Suppressor macrophage treated with lipopolysaccharide for 4 hours (primary cell): ENCODE measurements at places on chromosomes 4 and X.
A peak's percentile ranks its signal among the peaks of the same experiment; 100 is the strongest.

DNA sequence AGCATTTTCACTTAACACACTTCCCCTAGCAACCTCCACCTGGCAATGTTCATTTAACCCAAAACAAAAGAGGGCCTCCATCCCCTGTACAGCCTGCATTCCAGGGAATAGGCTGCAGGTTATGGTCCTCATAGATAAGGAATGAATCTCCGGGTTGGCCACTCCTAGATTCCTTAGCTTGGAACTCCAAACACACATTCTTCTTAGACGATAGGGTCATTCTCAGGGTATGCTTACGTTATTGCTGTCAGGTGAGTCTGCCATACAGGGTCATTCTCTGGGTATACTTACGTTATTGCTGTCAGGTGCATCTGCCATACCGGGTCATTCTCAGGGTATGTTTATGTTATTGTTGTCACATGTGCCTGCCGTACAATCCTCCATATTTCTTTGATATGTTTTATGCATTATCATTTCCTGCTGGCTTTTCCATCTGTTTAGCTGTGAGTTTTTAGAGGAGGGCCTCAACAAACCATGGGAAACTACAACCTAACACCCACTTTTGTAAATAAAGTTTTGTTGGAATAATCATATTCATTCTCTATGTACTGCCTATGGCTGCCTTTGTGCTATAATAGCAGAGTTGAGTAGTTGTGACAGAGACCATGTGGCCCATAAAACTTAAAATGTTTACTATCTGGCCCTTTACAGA, 8.2 kb upstream of the AFF1 start:
- no peak for DNase-seq

DNA sequence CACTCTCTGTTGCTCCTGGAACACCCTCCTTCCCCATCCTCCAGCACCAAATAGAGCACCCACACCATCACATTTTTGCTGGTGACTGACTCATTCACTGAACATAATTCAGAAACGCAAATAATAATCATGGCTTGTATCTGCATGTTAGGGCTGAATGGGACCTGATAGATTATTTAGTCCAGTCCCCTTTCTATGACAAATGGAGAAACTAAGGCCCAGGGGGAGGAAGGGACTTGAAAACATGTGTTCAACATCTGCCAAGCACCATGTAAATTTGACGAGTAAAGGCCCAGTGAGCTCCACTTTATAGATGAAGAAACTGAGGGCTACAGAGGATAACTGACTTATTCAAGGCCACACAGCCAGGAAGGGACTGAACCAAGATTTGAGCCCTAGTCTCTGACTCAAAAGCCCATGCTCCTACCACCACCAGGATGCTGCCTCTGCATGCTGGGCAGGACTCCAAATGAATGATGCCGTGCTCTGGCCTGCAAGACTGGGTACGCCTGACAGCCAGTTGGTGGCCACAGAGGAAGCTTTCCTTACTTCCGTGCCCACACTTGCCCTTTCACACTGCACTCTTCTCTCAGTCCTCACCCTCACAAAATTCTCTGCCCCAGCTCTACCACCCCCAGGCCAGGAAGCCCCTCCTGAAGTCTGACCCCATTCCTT, 133.3 kb upstream of the PJA1 start:
- DNase-seq: no peak

GRCh38 chrX:22155126-22155525, 117.6 kb upstream of the CBLL2 start:
- DNase-seq: no peak

GRCh38 chr4:31169846-31170245, 449.7 kb downstream of the PCDH7 start:
- no peak for DNase-seq

DNA sequence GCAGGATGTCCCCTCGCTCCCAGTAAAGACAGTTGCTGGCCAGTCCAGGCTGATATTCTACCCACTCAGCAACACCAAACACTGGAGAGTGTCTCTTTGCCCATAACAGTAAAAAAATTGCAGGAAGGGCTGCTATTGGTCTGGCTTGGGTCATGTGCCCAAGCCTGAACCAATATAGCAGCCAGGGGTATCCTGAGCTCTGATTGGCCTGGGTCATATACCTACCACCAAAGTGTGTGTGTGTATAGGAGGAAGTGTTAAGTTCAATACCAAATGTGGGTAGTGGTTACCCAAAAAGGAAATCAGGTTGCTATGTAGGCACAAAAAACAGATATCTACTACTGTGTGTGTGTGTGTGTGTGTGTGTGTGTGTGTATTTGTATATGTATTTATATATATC, 373.2 kb downstream of the BCOR start:
- DNase-seq: no peak

GRCh38 chr4:113637823-113638561, 123.5 kb downstream of the CAMK2D start:
- DNase-seq: no peak

GRCh38 chrX:30568136-30568535, 9.4 kb downstream of the TASL start:
- DNase-seq: no peak

- no peak for DNase-seq
Observed at GRCh38 chr4:81197864-81198524, 17.0 kb downstream of the PRKG2 start.

DNA sequence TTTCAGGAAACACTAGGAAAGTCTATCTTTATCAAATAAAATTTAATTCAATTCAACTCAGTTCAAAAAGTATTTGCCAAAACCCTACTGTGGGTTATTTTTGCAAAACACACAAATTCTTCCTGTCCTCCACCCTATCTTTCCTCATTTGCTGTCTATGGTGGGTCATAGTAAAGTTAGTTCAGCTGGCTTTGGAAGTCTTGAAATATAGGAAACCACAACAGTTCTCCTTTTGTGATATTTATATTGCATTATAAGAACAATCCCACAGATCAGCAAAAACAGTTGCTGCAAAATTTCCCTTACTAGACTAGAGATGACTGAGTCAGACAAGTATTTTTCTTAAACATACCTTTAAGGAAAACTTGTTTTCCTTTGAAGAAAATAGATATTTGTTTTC, 22.2 kb downstream of the CYBB start:
- peak; percentile 77 for DNase-seq

DNA sequence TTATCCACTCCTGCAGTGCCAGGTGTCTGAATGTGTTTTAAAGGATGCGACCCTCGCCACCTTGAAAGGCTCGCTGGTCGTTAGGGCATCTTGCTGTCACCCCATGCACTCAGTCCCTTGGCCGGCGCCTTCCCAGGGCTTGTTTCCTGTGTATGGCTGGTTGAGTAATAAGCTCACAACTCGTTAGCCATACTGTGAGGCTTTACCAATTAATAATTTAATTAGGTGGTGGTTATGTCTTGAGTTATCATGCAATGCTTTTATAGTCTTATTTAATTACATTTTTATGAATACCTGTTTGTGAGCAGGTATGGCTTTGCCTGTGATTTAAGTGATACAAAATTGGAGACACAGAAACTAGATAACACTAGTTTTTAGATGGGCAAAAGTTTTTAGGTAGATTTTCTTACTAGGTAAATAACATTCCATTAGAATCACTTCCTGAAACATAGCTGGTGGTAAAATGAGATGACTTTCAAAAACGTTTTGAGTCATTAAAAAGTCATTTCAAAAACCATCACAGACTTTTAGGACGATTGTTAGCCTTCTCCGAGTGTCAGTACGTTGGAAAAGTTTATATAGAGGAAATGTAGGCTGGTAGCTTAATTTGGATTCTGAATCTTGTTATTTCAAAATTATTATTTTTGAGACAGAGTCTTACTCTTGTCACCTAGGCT, 18.2 kb downstream of the PTTG2 start:
- DNase-seq: peak; percentile 43

DNA sequence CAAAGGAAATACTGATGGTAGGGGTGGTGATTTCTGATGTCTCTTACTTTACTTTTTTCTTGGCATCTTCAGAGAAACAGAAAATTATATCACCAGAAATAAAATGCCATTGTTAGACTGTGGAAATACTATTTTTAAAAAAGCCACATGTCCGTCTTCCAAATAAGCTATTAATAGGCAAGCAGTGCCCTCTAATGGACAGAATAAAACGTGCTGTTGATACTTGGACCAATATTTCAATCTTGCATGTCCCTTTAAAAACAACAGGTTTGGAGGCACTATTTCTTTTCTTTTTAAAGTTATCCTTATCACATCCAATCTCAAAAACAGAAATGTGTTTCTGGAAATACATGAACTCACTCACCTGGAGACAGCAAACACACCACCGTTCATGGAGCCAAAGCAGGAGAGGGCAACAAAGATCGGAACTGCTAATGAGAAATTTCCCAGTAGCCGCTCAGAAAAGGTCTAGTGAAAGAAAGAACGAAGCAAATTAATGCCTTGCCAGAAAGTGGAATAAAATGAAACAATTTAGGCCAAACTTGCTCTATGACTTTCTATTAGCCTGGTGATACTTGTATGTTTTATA, 59.2 kb downstream of the SLC7A11 start:
- peak; percentile 67 for DNase-seq

GRCh38 chr4:184805462-184806228, 20.1 kb downstream of the ACSL1 start:
- no peak for DNase-seq

GRCh38 chrX:136780763-136781162, at the start of gene ARHGEF6:
TSS of gene ARHGEF6 (minus strand) at chrX:136780932. CDS start at chrX:136780882, 50 bp downstream.
- peak; percentile 24 for DNase-seq

- no peak for DNase-seq
Observed at GRCh38 chr4:27381815-27382214, 521.2 kb downstream of the STIM2 start.

DNA sequence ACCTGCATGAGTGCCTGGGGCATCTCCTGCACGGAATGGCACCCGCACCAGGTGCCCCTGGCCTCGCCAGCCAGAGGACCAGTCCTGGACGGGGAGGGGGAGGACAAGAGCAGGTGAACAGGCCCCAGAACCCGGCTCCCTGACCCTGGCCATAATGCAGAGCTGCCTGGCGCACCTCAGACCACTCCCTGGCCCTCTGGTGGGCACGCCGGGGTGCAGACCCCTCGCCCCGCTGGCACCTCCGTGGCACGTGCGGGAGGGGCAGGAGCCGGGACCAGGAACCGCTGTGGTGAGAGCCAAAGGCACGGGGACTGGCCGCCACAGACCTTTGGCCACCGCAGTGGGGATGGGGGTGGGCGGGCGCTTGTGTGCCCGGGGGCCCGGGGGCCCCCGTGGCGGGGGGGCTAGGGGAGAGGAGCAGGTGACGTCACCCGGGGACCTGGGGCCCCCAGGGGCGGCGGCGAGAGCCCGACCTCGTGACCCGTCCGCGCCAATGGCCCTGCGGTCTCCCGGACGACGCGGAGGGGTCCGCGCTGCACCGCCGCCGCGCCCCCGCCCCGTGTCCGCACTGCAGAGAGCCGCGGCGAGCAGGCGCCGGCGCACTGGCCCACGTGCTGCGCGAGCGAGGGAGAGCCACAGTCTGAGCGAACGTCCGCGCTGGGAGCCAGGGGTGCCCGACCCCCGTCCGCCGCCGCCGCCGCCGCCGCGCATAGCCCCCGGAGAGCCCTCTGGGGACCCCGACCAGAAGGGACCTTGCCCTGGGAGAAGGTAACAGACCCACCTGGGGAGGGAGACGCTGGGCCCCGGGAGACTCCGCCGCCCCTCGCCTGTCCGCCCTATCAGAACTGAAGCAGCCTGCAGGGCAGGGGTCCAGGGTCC, at the start of gene PNMA3:
Gene PNMA3, plus strand, starts transcription at position 600 of the 879 bp plus-strand sequence. CDS start 586 bp downstream, outside the sequence.
- no peak for DNase-seq

DNA sequence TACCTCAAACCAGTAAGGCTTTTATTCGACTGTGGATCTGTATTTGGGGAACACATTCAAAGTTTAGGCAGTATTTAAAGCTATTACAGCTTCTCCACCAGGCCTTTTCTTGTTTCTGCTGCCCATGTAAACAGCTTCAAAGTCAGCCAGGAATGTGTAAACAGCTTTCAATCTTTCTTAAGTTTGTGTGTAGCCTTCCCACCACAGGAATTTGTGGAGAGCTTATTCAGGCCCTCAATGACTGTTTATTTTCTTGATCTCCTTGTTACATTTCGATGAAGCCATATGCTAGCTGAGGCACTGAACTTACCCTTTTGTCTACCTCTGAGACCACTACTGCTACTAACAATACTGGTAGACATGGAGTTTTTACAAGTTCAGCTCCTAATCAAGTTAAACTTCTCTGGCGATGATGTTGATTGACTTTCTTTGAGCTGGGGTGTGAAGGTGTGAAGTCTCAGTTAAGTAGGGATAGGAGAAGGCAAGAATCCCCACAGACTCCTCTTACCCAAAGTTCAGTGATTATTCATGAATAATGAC, 72.6 kb downstream of the NWD2 start:
- DNase-seq: no peak

DNA sequence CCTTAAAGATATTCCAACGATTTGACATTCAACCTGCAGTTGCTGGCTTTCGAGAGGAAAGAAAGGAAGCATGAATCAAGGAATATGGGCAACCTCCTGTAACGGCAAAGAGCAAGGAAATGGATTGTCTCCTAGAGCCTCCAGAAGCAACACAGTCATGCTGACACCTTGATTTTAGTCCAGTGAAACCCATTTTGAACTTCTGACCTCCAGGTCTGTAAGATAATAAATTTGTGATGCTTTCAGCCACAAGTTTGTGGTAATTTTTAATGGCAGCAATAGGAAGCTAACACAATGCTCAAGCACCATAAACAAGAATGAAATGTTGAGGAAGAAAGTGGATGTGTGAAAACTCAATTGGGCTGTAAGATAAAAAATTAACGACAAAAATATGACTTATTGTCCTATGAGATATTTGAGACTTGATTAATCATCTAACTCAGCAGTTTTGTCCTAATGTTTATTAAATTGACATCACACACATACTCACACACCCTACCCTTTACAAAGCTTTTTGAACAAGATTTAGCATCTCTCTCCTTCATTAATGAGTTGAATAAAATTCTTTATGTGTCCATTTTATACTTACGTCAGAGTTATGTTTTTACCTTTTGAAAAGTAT, 857.2 kb upstream of the INTU start:
- DNase-seq: no peak

GRCh38 chr4:6095897-6096296, 77.7 kb upstream of the C4orf50 start:
- no peak for DNase-seq

DNA sequence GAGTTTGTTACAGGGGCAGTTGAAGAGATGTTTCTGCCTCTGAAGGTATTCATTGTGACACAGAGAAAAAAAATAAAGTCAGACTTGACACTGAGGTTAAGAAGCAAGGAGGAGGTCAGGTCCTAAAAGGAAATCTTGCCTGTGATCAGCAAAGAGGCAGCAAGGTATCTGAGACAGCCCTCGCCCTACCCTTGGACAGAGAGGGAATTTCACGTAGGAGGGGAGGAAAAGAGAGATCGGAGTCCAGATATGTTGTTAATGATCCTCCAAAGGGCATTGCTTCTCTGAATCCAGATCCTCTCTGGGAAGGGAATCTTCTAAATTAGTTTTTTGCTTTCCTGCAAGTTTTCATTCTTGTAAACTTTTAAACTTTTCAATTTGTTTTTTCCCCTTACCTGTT, 15.3 kb upstream of the PRR27 start:
- no peak for DNase-seq

- DNase-seq: no peak
Observed at GRCh38 chr4:106854569-106855351, 181.4 kb downstream of the DKK2 start.
